ENCODE measurements at places on chromosomes 4 and X.

DNA sequence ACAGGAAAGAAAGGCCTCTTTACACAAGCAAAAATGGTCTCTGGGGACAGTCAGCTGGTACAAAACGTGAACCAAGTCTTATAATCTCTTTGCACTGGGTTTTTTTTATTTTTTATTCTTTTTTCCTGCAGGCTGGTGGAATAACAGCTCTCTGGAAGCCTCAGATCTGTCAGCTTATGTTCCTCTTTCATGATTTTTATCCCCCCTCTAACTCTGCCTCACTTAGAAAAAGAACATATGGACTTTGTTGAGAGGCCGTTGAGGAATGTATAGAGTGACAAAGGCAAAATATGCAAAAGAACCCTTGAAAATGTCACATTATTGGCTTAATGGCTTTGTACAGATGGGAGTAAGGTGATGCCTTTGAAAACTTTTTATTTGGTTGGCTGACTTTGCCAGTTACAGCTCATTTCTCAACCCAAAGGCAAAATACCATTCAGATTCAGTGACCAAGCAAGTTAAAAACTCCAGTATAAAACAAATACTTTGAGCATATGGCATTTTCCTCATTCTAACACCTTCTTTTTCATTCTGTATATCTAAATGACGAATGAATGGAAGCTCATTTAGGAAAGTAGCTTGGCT, 111.1 kb downstream of the RNF150 start:
- DNase-seq = no peak

DNA sequence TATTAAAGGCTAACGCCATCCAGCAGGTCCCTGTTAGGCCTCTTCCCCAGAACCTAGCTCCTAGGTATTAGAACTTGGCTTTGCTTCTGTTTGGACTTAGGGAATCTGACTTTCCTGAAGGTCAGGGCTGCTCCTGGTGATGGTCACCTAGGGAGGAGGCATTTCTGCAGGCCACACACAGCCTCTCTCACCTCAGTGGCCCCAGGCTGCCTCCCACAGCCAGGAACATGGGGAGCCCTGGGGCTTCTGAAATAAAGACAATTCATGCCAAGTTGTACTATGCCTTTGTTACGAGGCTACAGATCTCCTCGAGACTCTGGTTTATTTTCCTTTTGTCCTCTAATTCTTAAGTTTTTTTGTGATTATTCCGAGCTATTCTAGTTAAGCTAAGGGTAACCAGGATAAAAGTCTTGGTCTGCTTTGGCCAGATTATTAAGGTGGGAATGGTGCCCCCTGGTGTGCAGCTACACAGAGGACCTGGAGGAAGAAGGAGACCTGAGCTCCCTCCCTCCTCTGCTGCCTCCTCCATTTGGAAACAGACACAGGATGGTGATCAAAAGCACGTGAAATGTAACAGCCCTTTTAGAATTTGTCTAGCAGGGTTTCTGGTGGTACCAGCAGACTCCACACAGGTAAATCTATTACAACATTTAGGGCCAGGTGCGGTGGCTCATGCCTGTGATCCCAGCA, 131.0 kb downstream of the DCLK2 start:
- DNase-seq = peak; percentile 60

- DNase-seq = no peak
These were observed 13.5 kb upstream of the ASMTL start for GRCh38 chrX:1466232-1466661.

GRCh38 chrX:110403441-110404238, 45.0 kb downstream of the RTL9 start:
- peak; percentile 25 for DNase-seq

- peak; percentile 54 for DNase-seq
These were observed 26.0 kb upstream of the YTHDC1 start for GRCh38 chr4:68375667-68376559.

- peak; percentile 54 for DNase-seq
These were observed 45.1 kb upstream of the TAPT1 start for GRCh38 chr4:16271411-16271810.

- peak; percentile 74 for DNase-seq
These were observed 90.0 kb upstream of the DRD5 start for GRCh38 chr4:9691238-9692065.

DNA sequence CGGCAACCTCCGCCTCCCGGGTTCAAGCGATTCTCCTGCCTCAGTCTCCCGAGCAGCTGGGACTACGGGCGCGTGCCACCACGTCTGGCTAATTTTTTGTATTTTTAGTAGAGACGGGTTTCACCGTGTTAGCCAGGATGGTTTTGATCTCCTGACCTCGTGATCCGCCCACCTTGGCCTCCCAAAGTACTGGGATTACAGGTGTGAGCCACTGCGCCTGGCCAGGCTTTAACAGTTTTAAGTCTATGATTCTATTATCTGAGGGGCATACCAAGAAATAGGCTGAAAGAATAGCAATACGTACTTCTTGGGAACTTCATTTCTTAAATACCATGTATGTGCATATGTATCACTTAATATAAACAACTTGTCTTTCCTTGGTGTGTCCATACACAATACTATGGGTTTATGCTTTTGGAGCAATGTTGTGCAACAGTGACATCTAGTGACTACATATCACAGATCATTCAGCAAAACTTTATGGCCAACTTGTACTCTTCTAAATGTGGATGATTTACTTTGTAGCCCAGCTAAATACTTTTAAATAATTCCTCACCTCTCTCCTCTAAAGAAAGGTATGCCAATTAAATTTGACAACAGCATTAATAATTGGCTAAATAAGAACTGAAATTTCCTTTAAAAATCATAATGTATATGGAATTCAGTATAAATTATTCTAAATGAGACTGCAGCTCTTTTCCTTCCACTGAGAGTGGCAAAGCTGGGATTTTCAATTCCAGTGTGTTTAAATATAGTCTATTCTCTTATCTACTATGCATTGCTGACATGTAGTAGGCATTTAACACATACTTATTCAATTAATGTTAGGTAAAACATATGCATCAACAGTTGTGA, 10.4 kb downstream of the SLC9B1 start:
- peak; percentile 50 for DNase-seq

DNA sequence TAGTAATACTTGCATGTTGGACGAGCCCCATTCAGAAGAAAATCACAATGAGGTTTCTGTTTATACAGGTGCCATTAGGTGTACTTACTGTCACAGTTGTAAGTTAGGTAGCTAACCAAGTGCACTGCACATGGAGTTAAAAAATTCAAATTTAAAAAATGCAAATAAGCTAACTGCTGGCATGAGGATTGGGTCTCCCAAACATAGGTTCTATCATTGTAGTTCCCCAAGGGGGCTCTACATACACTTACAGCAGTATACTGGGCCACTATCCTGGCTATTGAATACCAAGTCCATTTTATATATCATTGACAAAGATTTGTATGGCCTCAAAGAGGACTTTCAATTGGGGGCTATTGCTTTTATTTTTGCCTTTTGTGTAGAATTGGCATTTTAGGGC, 153.4 kb downstream of the FMR1NB start:
- DNase-seq = no peak

DNA sequence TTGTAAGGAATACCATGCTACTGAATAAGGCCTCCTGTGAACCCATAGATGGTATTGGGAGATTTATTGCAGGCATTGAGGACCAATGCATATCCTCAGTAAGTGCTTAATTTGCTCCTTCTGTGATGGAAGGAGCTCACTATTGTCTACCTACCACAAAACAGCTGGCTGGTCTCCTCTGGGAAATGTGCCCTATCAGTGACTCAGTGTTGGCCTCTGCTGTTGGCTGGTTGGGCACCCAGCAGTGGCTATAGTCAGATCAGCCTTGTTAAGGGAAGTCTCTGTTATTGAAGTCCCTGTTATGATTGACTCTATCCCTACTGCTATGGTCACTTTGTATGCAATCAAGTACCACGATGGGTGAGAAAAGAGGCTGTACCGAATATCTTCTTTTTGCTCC, 27.5 kb upstream of the OTUD4 start:
- DNase-seq = no peak

DNA sequence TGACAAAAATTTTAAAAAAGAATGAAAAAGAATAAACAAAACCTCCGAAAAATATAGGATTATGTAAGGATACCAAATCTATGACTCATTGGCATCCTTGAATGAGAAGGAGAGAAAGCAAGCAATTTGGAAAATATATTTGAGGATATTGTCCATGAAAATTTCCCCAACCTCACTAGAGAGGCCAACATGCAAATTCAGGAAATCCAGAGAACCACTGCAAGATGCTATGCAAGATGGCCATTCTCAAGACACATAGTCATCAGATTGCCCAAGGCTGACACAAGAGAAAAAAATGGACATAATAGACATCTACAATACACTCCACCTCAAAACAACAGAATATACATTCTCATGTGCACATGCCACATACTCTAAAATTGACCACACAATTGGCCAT, 135.9 kb upstream of the SPANXB1 start:
- no peak for DNase-seq

- DNase-seq = no peak
These were observed 62.9 kb upstream of the SMAD1 start for GRCh38 chr4:145418739-145419138.

GRCh38 chr4:153684971-153685371, 891 bp downstream of the TLR2 start:
- no peak for DNase-seq

GRCh38 chrX:119573222-119573621, 1.1 kb upstream of the UBE2A start:
- DNase-seq = no peak

DNA sequence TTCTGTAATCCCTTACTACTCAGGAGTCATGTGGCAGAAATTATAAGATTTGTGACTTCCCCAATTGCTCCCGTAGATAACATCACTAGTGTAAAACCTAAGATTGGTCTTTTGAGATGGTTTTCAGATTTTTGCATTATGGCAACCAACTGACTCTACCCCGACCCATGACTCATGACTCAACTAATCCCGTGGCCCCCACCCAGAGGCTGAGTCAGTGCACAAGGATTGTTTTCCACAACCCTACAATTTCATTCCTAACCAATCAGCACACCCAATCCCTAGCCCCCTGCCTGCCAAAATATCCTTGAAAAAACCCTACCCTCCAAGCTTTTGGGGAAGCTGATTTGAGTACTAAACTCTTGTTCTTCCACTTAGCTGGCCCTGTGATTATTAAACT, 109.4 kb upstream of the FAM9C start:
- DNase-seq = no peak

DNA sequence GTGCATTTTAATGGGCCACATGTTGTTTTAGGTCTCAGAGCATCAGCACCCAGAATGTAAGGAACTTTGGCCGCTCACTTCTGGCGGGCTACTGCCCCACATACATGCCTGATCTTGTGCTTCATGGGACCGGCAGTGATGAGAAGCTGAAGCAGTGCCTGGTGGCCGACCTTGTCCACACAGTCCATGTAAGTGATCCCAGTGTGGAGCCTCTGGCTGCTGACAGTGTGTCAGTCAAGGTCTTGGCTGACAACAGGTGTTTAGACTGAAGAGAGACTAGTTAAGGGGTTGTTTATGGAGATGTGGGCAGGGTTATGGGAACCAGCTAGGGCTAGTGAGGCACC, 101.4 kb downstream of the FNIP2 start:
- no peak for DNase-seq

DNA sequence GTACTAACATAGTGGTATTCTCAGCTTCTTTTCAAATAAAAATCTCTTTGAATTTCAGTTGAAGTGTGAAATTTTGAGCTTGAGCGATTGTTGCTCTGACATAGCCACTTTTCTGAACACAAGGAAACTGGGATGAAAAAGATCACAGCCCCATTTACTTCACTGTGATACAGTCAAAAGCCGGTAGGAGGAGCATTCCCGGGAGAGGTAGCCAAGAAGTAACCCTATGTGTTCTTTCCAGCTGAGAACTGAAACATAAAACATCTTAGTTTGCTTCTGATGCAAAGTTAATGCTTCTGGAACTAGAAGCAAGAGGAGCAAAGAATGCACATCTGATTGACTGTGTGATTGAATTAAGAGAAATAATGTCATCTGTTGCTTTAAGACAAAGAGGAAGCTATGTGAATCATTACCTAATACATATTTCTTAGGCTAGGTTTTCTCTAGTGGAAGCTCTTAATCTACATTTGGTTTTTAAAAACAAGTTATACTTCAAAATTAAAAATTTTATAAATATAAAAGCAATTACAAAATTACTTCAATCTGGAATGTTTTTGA, 88.3 kb upstream of the UNC5C start:
- DNase-seq = peak; percentile 2

DNA sequence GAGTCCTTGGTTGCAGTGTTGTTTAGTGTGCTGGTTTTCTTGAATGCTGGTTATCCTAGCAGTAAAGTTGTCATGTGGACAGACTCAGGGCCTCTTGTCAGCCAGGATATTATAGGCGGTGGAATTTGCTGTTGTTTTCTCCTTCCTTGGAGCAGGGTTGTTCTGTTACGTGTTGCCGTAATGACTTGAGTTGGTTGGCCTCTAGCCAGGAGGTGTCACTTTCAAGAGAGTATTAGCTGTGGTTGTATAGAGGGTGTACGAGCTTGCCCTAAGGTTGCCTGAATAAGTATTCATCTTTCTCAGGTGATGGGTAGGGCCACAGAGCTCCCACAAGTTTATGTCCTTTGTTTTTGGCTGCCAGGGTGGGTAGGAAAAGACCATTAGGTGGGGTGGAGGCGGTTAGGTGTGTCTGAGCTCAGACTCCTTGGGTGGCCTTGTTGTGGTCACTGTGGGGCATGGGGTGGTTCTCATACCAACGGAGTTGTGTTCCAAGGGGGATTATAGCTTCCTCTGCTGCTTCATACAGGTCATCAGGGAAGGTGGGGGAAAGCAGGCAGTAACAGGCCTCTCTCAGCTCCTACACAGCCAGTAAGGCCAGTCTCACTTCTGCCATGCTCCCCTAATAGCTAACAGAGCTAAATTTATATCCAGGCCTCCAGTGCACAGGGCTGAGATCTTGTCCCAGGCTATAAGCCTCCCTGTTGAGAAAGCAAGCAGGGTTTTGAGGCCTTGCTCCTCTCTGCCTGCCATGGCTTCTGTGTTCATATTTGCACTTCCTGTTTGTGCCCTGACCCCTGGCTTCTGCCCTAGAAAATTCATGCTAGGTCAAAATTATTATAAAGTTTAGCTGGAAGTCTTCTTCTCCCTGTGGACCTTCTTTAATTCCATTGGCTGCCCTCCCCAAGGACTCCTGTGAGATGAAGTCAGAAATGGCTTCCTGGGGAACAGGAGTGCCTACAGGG, 594.7 kb downstream of the RAPGEF2 start:
- no peak for DNase-seq

GRCh38 chr4:181330654-181331201, 912.5 kb upstream of the TENM3 start:
- DNase-seq = peak; percentile 61

DNA sequence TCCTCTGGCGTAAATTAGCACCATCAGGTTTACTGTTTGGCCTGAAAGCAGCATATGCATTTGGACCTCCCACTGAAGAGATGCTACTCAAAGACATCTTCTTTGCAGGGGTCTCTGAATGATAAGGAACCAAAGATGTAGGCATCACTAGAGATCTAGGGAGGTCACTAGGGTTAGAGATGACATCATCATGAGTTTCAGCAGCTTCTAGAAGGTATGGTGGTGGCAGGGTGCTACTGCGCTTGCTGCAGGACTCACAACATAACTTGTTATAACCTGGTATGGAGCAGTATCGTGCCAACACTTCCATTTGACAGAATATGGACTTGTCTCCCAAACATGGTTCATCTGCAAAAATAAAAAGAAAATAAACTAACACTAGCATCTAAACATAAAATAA, 251.6 kb downstream of the NPFFR2 start:
- no peak for DNase-seq

All from NCI-H69 (cell line).